ENCODE measurements at places on chromosomes 16 and 17.

- no peak for DNase-seq
These were observed 162.9 kb downstream of the COPRS start for GRCh38 chr17:31696184-31696602.

GRCh38 chr17:74760404-74761105 lies 12.1 kb downstream of the NHERF1 start:
- no peak for DNase-seq

DNA sequence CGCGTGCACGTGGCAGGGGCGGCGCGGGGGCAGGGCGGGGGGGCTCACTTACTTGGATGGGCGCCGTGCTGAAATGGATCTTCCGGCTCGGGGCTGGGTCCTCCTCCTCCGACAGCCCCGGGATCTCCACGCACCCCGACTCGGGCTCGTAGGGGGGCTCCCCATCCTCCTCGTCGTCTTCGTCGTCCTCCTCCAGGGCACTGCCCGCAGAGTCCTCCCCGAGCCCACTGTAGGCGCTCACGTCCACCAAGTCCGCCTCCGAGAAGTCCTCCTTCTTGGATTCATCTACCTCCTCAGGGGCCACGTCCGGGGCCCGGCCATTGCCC lies 1.4 kb downstream of the PPP1R9B start:
- no peak for DNase-seq

GRCh38 chr16:12017558-12017957 lies 41.0 kb downstream of the SNX29 start:
- DNase-seq = no peak

GRCh38 chr17:42403150-42403549 lies 14.9 kb upstream of the STAT3 start:
- DNase-seq = no peak

DNA sequence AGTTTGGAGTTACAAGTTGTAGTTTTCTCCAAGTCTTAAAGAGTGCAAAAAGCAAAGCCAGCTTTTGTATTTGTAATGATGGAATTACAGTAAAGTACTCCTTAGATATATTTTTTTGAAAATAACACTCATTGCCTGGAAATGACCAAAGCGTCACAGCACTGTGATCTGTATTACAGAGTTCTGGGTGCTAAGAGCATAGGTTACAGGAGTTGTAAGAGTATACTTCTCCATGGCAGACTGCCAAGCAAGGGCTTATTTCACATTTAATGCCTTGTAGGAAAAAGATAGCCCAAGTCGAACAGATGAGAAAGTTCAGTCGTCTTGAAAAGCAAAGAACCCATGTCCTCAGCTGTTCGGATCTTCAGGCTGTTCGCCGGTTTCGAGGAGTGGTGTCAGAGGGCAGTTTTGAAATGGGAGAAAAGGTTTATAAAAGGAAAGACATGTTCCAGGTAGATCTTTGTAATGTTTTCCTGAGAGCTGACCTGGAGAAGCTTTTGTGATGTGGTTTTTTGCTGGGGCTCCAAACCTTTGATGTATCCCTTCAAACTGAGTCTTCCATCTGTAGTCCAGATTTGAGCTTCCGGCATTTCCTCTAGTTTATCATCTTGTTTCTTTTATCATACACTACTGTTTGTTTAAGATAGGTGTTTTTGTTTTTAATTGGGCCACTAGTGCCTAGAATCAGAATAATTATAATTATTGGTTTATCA lies 41.3 kb downstream of the ERCC4 start:
- no peak for DNase-seq

DNA sequence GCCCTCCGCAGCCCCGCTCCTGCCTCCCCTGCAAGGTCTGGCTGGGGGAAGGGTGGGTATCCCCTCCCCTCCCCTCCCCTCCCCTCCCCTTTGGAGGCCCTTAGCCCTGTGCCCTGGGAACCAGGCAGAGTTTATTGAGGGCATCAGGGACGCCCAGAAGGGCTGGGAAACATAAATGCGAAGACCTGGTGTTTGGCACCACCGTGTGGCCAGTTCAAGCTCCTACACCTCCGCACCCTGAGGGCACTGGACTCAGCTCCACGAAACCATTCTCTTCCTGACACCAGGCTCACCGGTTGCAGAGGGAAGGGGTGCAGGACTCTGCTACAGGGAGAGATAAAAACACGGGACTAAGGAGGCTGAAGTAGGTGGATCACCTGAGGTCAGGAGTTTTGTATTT lies 1.0 kb upstream of the AIPL1 start:
- DNase-seq = peak; percentile 54

DNA sequence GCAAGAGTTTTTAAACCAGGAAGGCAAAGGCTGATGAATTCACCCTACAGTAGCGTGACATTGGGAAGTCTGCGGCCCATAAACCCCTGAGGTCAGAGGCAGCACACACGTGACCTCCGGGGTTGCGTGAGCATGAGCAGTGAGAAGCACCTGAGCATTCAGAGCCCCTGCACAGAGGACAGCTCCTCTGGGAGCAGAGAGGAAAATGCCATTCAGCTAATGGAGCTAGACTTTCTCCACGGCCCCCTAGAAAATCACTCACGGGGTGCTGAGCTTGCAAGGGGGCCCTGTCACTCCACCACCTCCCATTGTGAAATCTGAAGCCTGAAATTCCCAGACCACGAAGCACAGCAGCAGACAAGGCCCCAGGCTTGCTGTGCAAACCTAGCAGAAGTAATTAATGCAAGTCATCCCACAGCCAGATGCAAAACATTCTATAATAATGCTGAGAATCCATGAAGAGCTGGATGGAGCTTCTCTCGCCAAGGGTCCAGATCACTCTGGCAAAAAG lies 114.9 kb upstream of the RCVRN start:
- DNase-seq = peak; percentile 96

Data from CD14-positive monocyte (primary cell).